ENCODE measurements at places on chromosomes 12 and 14.

DNA sequence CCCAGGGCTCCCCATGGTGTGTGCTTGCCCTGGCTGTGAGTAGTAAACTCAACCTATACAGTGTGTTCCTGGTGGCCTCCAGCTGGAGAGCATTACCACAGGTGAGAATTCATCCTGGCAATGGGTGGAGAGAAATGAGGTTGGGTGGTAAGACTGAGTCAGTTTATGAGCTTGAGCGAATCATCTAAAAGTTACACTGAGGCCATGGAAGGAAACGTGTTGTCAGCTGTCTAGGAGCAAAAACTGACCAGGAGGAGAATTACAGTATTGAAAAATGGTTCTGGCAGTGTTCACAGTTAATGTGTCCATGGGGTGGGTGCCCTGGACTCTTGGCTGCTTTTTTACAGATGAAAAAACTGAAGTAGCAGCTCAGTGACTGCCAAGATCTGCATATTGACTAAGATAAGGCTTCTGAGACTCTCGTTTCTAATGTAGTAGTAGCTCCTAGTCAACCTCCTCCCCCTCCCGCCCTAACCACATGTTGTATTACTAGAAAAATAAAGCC is 202.0 kb upstream of the AMIGO2 start:
- peak; percentile 71 for DNase-seq

DNA sequence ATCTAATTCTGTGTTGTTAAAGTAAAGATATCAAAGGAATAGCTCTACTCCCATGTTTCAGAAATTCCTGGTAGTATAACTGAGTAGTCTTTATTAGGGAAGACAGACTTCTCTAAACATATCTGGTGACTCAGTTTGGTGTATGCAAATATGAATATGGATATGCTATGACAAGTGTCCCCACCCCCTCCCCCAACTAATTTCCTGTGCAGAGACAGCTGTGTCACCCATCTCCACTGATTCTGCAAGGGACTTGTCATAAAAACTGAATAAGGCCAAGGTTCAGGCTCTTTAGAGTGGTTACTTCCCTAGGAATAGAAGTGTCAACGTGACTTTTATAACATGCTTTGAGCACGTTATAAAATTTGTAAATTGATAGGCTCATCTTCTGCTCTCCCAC is 429.1 kb downstream of the DAD1 start:
- DNase-seq: no peak

GRCh38 chr12:64525461-64526160 is 73.7 kb downstream of the TBK1 start:
- no peak for DNase-seq

GRCh38 chr14:61147831-61148549 is 133.1 kb downstream of the TMEM30B start:
- peak; percentile 99 for DNase-seq

DNA sequence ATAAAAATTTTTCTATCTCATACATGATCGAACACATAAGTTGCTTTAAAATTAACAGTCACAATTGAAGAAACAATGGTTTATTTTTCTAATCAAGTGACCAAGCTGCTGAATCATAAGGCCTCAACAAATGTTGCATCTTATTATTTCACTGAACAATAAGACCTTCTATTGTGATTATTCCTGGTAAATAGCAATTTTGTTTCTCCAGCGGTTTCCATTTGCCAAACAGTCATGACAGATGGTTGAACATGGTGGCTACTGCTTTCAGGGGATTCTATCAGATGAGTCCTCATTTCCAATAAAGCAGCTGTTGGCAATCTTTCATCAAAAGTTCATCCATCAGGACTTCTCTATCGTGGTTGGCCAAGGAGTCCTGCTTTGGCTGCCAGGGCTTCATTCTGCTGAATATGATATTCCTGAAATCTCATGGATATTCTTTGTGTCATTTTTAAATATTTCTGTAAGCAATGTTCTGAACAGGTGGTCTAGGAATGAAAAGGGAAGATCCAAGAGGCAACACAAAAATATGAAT is 13.0 kb downstream of the TOMM20L start:
- no peak for DNase-seq

DNA sequence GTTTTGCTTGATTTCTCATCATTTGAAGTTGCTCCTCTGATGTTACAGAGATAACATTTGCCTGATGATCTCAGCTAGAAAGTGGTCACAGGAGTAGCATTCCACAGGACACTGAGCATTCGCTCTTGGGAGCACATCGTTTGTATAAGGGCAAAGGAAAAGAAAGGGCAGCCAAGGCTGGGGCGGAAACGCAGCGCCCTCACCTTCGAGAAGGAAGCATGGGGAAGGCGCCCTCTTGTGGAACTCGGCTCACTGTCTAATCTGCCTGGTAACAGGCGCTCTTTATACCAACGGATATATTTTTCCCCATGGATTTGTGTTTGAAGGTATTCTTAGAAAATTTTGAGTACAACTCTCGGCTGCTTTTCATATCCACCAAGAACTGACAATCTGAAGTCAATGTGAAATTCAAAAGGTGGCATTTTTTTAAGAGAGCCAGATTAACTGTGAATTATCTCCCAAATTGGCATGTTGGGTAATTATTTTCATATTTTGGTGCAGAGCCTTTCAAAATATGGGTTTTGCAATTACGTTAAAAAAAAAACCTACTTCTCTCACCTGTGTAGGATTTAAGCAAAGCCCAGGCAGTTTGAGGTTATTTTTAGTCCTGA is 172.7 kb downstream of the CAND1 start:
- peak; percentile 85 for DNase-seq

- no peak for DNase-seq
Observed at GRCh38 chr14:52439476-52439875, 112.8 kb downstream of the TXNDC16 start.

DNA sequence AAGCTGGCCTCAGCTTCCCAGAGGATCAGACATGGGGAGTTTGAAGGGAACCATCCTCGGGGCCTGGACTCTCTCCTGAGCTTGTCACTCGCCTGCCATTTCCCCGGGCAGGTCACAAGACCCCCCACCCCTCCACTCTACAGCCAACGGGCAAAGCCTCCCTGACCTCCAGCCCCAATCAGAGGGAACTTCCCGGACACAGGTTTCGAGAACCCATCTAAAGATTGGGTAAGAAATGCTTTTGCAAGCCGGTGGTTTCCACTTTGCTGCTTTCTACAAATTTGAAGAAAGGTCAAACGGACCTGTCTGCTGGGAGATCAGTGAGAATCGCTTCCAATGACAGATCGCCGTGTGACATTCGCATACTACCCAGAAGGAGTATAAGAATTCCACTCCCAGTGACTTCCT is 89.6 kb downstream of the SCARB1 start:
- no peak for DNase-seq

DNA sequence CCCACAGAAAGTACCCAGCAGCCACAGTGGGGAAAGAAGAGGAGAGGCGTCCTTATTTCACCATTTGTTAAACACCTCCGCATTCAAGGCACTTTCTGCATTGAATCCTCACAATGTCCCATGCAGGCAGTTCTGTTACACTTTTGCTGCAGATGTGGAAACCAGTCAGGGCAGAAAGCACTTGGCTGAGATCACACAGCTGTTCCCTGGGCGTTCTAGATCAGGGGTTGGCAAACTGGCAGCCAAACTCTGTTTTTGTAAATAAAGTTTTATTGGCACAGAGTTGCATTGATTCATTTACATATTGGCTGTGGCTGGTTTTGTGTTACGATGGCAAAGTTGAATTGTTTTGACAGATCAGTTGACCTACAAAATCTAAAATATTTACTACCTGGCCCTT is 20.1 kb downstream of the FOXN4 start:
- no peak for DNase-seq

DNA sequence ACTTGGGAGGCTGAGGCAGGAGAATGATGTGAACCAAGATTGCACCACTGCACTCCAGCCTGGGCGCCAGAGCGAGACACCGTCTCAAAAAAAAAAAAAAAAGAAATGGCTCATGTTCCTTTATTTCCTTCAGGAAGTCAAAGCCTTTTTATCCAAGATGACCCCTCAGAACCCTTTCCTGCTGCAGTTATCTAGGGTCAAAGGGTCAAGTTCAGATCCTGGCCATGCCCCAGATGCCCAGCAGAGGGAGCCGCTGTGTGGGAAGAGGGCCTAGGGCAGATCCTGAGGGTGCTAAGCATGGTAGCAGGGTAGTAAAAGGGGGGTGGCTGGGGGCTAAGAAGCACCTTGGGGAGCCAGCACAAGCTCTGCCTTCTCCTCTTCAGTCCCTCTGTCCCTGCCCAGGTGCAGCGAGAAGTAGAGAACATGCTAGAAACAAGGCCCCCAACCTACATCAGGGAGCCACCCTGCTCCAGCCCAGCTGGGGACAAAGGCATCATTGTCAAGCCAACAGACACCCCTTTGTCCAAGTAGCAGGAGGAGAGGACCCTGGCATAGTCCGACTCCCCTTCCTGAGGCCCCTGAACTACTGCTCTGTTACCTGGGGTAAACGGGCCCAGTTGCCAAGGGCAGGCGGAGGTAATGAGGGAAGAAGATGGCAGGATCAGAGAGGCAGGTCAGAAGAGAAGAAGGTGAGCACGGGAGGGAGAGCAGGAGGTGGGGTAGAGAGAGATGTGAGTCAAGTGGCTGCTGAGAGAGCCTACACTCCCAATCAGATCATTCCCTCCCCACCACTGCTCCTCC is 6.5 kb downstream of the NFE2 start:
- peak; percentile 49 for DNase-seq

GRCh38 chr14:72463291-72463866 is 430.5 kb downstream of the DPF3 start:
- DNase-seq: peak; percentile 25

DNA sequence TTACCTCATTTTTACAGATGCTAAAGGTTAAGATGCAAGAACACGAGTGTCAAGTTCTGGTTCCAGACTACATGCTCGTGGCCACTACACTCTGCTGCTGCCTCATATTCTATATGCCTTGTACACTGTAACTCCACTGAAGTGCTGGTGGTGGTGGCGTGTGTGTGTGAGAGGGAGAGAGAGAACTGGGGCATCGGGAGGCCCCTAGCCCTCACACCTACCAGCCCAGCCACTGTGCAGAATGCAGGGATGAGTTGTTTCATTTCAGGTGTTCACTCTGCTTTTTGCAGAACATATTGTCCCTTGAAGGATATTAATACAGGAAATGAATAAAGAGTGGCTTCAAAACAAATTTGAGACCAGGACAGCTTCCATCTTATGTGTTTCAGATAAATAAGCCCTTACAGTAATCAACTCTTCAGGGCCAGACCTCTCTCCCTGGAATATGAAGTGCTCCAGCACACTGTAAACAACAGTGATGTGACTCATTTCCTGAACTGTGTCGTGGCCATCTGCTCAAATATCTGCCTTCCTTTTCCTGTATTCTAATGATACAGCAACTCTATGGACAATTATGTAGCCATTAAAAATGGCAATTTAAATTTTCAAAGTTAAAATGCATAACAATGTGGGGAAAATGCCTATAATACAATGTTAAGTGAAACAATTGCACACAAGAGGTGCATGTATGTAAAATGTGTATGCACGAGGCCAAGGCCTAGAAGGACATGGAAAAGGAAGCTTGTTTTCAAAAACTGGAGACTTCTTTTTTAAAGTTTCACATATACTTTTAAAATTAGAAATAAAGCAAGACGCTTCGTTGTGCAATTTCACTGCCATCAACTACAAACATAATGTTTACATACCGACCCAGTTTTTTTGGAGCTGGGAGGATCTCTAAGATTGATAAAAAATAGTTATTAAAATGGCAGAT is 215.4 kb downstream of the PELI2 start:
- peak; percentile 81 for DNase-seq

DNA sequence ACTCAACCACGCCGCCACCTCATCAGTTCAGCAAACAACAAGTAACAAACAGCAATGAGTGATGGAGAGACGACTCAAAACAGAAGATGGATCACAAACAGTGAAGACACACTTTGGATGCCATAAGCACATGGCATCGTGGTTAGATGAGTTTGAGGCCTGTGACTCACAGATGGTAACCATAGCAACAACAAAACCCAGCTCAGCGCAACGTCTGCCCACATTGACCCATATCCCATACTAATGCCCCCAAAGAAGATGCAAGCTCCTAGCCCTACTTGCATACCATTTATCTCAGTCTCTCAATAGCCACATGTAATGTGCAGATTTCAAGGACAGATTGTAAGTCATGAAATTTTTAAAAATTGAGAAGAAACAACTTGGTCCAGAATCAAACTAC is 1322.3 kb upstream of the TMEM132C start:
- peak; percentile 3 for DNase-seq

- no peak for DNase-seq
Observed at GRCh38 chr12:122020795-122021192, 890 bp upstream of the BCL7A start.

GRCh38 chr12:101078536-101079285 is 131.3 kb downstream of the SLC5A8 start:
- DNase-seq: no peak

DNA sequence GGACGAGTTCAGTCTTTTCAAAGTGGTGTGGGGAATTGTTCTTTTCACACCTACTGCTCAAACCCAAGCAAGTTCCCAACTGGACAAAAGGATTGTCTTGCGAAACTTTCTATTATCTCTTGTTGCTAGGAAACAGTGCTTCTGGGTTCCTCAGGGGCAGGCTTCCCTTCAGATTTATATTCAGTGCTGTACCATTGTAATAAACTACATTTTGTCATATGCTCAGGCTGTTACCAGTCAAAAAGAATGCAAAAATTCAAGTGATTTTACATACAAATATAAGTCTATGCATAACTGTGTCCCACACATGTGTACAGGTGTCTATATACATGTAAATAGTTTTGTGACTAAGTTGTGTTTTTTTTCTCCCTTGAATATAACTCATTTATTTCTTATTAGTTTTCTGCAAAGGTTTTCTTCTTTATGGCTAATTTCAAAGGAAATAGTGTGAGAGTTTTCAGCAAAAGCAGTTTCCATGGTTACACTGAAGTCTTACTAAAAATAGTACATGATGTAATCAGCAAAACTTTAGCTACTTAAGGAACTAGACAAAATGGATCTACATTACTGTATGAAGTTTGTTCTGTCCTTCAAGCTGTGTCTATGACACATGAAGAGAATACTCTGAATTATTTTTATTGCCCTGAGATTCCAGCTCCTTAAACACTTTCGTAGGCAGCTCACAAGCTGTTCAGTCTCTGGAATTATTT is 430.2 kb upstream of the TMPO start:
- no peak for DNase-seq

GRCh38 chr14:54730156-54730961 is 163.4 kb downstream of the SAMD4A start:
- peak; percentile 61 for DNase-seq

GRCh38 chr12:82437744-82438143 is 79.4 kb downstream of the METTL25 start:
- no peak for DNase-seq
